ENCODE measurements at places on chromosomes 5 and 9.

GRCh38 chr9:124264823-124265233, 7.1 kb downstream of the NEK6 start:
- no peak for DNase-seq

- no peak for DNase-seq
Observed at GRCh38 chr9:129458663-129459546, 162.0 kb downstream of the C9orf50 start.

DNA sequence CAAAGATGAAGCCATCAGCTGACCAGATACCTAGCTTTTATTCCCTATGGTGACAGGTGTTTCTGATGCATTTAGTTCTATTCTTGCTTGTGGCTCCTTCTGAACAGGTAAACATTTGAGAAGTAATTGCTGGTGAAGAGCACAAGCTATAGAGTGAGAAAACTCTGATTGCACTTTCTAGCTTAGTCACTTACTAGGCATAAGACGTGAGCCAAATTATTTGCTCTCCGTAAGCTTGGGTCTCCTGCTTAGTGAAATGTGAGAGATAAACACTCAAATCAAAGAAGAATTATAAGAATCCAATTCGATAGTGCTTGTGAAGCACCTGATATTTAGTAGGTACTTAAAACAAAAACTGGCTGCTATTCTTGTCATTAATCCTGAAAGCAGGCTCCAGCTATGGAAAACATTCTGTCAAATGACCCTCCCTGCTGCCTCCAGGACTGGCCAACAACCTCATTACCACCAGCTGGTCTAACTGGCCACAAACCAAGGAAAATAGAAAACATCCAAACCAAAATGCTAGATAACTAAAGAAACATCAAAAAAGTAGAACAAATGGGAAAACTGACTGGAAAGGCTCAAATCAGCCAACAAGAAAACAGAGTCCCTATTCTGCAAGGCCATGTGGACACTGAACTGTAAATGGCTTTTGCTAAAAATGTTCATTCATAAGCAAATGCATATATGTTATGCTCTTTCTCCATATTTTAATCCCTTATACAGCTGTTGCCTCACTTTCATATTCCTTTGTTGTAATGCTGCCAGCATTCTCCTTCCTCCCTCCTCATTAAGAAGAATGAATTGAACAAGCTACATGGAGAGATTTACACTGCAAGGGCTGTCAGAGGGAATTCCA, 616.1 kb downstream of the DTWD2 start:
- no peak for DNase-seq

- no peak for DNase-seq
Observed at GRCh38 chr5:54615381-54615780, 97.8 kb downstream of the SNX18 start.

- DNase-seq = no peak
Observed at GRCh38 chr9:15982182-15982581, 429.3 kb downstream of the CCDC171 start.

Data from progenitor cell of endocrine pancreas (in vitro differentiated cells).